ENCODE measurements at places on chromosomes 6 and 20.

- no peak for DNase-seq
Observed at GRCh38 chr6:80165819-80166218, 59.3 kb downstream of the BCKDHB start.

- peak; percentile 14 for DNase-seq
Observed at GRCh38 chr6:137013738-137014602, 30.8 kb downstream of the IL20RA start.

DNA sequence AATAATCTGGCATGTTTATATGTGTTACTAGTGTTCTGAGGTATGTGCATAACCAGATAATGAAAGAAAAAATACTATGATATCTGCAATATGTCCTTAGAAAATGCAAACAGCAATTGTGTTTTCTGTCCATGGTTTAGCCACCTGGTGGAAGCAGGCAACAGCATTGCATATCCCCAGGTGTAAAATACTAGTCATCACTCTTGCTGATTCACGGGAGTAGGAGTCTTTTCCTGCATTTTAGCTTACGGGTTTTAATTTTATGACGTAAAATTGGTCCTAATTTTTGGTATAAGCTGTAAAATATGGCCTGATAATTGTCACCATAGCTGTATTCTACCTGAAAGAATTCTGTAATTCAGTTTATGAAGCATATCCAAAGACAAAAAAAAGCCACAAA, 2.5 kb downstream of the RNF182 start:
- DNase-seq, result no peak

GRCh38 chr6:38552121-38552520, 87.6 kb downstream of the BTBD9 start:
- DNase-seq, result no peak

- peak; percentile 67 for DNase-seq
Observed at GRCh38 chr20:23205611-23206041, 119.5 kb upstream of the CD93 start.

GRCh38 chr6:24227556-24227955, 101.5 kb downstream of the NRSN1 start:
- no peak for DNase-seq

DNA sequence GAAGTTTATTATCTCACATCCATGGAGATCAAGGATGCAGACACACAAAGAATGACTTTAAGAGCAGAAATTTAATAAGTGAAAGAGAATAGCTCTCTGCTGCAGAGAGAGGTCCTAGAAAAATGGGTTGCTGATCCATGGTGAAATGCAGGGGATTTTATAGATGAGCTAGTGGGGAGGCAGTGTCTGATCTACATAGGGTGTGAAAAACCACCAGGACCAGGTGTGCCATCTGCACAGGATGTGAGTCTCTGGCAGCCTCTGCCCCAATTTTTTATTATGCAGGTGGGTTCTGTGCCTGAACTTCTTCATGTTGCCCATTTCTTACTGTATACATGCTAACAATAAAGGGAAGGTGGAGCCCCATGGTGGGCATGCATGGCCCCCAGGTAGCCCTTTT, 19.9 kb upstream of the NANP start:
- DNase-seq, result no peak

DNA sequence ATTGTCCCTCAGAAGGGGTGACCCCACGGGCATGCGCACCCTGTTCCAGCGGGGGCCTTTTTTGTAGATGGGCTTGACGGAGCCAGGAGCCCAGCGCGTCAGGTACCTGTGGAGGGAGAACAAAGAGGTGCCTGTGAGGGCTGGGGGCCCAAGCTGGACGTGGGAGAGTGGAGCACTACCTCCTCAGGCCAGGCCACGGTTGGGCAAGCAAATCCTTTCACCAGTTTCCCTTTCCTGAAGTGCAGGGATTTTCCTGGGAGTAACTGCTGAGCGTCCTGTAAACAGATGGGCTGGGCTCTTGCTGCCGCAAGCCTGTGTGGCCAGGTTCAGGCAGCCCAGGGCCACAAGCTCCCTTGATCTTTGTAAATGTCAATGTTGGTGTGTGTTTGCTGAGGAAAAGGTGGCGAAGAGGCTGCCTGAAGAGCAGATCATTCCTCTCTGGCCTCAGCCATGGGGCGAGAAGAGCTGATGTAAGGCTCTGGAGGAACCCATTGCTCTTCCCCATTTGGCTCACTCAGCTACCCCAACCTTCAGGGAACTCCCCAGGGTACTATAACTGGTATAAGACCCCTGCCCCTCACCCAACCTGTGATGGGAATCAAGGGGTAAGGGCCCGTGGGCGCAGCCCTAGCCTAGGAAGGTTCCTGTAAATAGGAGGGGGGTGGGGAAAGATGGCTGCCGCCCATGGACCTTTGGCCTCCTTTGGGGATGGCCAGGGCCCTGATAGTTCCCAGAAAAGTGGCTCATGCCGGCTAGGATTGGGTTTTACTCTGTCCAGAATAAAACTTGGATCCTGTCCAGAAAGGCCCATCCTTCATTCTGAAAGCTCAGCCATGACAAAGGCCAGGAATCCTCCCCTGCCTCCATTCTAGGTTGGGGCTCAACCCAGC, 15.5 kb downstream of the MRPS18A start:
- no peak for DNase-seq

GRCh38 chr20:61801857-61802442, 263.7 kb downstream of the TAF4 start:
- no peak for DNase-seq

DNA sequence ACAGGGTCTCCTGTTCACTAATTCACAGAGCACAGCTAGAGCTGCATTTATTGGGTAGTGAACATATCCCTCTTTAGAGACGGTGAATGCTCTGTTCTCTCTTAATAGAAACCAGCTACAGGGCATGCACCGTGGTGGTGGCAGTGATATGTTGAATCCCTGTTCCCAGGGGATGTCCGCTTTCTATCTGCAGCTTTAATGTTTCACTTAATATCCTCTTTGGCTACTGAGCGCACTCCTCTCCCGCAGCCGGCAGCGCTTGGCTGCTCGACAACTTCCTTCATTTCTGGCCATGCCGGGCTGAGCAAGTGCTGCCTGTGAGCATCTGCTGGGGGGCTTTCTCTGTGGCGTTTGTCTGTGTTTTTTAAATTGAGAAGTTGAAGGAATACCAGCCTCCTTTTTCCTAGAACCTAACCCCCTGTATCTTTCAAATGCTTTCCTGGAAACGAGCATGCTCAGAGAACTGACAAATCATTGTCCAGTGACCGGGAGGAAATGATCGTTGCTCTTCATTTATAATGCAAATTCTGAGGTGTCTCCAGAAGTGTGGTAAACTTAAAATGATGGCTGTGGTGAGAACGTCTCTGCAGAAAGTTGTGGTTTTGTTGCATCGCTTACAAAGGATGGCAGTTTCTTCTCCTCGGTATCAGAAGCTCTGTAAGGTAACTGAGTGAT, 297.9 kb downstream of the UTRN start:
- DNase-seq, result peak; percentile 29

DNA sequence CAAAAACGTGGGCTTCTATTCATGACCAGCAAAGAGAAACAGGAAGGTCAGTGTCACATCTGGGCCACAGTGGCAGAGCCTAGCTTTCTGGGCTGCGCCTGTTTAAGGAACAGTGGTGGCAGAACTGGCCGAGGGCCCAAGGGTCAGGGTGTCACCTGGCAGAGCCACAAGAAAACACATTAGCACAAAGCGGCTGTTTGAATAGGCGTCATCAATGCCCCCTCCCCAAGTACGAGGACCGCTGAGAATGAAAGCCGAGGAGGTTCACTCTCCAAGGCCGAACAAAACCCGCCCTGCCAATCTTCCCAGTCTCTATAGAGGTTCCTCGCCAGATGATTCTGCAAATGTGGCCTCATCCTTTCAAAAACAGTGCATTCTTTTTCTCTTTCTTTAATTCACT, 125.2 kb upstream of the TRAF3IP2 start:
- DNase-seq, result no peak

DNA sequence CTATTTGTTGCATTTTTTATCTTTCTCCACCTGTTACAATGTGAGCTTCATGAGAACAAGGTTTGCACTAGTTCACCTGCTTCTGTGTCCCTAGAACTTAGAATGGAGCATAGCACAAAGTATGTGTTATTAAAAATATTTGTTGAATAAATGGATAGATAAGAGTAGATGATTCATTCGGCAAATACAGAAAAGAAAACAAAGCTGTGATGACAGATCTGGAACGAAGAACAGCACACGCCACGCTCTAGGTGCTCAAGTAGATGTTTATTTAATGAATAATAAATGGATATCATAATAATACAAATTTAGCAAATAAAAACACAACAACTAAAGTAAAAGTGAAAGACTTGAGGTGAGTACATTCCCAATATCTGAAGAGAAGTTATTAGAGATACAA, 273.1 kb downstream of the HAO1 start:
- no peak for DNase-seq

- DNase-seq, result no peak
Observed at GRCh38 chr6:4608361-4609115, 167.7 kb upstream of the CDYL start.
